CD4-positive, alpha-beta T cell treated with Interleukin-6 at 100 ng/mL for 8 hours (primary cell): ENCODE measurements at places on chromosomes 2 and 18.

DNA sequence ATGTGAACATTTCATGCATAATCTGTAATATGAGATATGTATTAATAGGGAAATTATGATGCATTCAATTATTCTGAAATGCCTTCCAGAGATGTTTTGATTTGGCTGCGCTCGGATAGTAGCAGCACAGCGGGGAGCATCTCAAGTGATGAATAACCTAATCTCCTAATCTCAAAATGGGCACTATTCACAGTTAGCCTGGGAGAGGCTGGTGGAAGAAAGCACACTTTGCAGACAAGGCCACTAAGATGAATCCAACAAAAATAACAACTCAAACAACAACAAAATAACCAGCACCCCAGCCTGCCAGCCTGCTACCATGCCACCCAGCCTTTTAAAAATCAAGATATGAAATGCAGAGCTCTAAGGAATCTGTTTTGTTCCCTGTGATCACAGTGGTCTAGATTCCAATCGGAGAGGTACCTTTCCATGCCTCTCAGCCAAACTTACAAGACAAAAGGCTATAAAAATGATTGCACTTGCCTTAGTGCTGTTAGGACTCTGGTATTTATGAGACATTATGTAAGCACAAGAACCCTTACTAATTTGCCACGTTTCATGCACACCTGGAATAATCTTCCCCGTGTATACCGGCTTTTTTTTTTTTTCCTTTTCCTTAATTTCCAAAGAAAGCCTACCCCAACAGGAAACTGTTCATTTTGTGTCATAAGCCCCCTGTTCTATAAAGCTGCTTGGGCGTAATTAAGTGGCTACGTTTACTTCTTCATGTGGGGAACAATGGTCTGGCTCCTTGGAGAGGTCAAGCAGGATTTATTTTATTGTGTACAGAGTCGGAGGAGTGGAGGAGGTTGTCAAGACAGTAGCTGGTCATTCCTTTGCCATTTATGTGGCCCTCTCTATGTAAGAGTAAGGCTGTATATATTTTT, 526.9 kb upstream of the FANCL start:
- DNase-seq = no peak

DNA sequence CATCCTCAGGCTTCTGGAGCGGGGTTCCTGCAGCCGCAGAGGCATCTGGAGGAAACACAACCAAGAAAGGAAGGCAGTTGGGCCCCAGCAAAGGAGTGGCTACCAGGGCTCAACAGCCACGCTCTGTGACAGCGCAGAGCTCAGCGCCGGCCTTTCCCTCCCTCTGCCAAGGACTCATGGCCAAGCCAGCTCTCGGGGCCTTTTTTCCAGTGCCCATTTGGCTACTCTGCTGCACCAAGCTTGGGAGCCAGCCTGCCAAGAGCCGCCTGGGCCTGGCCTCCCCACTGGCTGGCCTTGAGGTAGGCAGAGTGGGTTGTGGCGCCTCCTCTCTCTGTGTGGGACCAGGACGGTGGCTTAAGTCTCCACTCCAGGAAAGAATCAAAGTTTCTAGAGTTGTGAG, 7.2 kb upstream of the CCDC74A start:
- no peak for DNase-seq

GRCh38 chr2:36450466-36451196, 95.1 kb downstream of the CRIM1 start:
- DNase-seq = no peak

DNA sequence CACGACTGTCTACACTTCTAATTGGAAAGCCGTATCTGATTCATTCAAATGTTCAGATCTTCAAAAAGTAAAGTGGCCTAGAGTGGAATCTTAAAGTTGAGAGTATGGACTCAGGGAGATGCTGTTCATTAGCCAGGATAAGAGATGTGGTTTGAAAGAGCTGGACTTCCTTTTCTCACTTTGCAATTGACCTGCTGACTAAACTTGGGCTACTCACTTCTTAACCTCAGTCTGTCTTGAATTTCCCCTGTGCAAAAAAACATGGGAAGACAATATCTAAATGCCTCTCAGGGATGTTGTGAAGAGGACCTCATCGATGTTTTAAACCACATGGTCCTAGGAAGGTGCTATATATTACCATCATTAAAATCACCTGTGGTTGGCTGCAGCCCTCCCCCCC, 64.1 kb downstream of the BCL2 start:
- DNase-seq = no peak
